ENCODE measurements at places on chromosomes 3 and 15.
A peak's percentile ranks its signal among the peaks of the same experiment; 100 is the strongest.

GRCh38 chr3:37310666-37311050 is 136.3 kb upstream of the LRRFIP2 start:
- DNase-seq = no peak

DNA sequence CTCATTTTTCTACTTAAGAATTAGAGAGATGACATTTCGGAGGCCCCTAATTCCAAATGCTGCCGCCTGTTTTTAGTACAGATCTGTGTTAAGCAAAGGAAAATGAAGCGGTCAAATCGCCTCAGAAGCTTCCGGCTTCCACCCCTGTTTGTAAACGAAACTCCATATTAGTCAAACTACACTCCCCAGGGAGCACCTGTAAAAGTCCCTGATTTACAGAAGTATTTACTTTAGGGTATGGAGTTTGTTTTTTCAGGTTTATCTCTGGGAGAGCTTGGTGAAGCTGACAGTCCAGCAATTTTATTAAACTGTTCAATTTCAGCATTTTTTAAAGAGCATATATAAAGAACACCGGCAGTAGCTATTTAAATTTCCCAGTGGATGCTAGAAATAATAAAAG is 319.8 kb downstream of the FHIT start:
- no peak for DNase-seq

DNA sequence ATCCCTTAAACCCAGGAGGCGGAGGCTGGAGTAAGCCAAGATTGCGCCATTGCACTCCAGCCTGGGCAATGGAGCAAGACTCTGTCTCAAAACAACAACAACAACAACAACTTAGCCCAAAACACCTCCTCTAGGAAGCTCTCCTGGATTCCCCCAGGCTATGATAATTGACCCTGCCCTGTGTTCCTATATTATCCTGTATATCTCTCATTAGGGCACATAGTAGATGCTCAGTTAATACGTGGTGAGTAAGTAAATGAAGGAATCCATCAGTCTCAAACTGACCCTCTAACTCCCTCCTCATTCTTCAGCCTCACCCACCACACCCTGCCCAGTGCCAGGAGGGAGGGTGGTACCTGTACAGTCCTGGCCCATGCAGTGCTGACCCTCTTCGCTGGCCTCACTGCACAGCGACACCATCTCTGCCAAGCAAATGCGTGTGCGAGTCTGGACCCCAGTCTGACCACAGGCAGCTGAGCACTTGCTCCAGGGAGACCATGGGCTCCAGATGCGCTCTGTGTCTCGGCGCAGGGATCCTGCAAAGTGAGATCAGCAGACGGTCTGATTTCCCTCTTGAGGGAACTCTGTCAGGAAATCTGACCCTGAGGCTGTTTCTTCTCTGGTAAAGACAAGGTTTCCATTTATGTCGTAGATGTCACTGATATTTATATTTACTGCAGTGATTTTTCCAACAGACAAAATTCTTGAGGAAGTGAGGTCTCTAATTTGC is 6.2 kb downstream of the CILP start:
- no peak for DNase-seq

DNA sequence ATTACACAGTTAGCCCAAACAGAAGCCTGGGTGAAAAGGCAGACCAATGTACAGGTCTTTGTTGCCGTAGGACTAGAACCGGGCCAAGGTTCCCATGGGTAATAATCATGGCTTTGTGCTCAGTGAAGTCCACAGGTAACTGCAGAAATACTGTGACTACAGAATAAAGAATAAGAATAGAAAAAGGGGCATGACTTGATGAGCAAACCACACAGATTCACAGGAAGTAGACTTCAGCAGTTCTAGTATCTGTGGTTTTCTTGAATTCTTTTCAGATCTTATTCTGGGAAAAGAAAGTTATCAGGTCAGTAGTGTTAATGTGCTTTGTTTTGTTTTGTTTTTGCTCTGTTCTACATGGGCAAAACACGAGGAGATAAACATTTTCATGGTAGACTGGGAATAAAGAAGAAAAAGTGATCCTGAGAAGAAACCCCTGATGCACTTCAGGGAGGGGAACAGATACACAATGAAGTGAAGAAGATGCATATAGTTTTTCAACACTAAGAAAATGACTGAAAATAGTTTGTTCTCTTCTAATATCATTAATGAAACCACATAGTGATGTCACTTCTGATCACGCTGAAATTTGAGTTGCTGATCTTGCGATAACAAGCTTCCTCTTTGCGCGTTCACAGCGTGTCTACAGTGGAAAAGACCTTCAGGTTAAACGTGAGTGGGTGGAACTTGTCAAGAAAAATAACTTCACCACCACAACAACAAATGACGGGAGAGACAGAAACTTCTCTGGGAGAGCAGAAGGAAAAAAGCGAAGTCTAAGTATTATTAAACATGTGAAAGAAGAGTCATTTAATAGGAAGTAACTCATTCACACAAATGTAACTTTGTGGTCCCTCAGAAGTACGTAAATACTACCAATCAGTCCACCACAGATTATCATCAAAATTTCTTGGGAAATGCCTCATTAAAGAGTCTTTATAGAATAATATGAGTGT is 315.8 kb upstream of the SATB1 start:
- DNase-seq = peak; percentile 51

DNA sequence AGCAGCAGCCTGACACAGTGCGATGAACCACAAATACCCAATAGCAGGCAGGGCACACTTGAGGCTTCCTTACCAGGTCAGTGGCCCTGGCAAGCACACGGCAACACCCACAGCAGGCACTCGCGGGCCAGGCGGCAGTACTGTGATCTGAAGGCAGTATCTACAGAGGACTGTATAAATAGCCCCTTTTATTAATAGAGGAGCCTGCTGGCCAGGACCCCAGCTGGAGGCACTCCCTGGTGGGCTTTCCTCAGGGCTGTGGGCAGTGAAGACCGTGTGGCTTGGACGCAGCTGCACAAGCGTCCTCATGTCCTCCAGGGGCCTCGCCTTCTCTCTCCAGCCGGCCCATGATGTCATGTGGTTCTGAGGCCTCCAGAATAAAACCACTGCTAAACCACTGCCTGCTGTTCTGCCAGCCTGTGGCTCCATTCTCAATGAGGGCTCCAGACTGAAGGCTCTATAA is 44.1 kb downstream of the LRIG1 start:
- DNase-seq = no peak

- DNase-seq = no peak
Observed at GRCh38 chr3:55446850-55447249, 40.3 kb downstream of the WNT5A start.

DNA sequence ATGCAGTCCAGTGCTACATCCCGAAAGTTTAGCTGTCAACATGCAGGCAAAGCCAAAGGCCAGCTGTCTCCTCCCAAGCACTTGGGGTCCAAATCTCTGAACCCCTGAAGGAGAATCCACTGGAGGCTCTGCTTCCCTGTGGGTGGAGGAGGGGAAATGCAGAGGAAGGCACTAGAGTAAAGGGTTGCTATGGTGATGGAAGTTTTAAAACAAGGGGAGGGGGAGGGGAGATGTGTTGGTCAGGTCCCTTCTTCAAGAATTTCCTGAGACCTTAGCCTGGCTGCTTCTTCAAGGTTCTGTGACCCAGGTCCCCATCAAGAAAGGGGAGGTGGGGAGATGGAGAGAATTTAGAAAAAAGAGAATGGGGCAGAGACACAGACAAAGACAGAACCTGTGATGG is 2.3 kb downstream of the CAMKV start:
- DNase-seq = no peak

DNA sequence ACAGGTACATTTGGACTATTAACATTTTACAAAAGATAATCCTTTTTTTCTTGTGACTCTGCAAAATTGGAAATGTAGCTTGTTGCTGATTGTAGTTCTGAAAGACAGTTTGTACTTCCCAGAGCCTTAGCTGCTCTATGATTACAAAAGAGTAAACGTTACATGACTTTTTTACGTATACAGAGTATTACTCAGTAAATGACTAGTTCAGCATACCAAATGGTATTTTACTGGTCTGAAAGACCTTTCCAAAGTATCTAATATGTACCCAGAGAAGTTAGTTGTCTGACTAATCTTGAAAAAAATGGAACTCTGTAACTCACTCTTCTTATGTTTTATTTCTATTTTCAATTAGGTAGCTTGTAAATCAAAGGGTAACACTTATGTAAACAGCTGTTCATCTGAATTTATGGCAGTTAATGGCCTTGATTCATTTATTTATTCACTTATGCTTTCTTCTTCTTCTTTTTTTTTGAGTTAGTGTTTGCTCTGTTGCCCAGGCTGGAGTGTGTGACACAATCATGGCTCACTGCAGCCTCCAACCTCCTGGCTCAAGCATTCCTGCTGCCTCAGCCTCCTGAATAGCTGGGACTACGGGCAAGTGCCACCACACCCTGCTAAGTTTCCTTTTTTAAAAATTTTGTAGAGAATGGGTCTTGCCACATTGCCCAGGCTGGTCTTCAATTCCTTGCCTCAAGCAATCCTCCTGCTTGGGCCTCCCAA is 151.7 kb downstream of the C3orf38 start:
- DNase-seq = no peak

DNA sequence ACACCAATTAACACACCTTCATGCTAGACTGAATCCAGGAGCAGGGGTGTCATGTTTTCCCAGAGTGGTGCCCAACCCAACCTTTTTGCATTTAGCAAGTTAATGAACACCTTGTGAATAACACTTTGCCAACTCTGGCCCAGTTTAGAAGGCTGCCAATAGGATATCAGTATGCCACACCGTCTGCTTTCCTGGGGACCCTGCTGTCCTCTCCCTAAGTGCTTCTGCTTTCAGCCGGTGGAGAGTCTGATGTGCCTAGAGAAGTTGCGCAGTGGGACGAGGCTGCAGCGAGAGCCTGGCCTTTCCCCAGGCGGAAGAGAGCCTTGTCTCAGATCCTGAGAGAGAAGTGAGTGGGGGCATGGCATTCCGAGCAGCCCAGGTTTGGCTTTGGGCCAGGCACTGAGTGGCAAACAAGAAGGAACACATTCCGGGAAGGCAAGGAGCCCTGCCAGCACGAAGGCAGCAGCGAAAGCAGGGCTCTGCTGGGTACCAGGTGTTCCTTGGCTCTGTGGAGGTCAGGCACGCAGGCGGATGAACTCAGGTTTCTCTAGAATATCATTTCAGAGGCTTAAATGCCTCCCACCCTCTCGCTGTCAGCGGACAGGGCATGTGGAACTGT is 36.9 kb downstream of the SENP8 start:
- no peak for DNase-seq

- DNase-seq = no peak
Observed at GRCh38 chr3:149806171-149806778, 6.7 kb upstream of the RNF13 start.

DNA sequence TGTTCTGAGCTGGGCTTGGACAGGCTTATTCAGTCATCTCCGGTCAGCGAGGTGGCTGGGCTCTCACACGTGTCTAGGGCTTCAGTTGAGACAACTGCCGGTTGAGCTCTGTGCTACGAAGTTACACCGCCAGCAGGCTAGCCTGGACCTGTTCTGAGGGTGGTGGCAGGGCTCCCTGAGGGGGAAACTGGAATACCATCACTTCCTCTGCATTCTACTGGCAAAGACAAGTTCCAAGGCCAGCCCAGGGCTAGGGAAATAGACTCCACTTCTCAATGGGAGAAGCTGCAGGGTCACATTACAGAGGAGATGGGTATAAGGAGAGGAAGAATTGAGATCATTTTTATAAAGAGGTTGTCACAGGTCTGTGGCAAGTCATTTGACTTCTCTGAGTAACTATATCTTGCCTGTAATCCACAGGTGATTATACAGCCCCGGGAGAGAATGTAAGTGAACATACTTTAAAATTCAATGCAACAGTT is 106.8 kb upstream of the IL12A start:
- no peak for DNase-seq

GRCh38 chr3:111741181-111741580 is 117.9 kb upstream of the PHLDB2 start:
- DNase-seq = no peak

DNA sequence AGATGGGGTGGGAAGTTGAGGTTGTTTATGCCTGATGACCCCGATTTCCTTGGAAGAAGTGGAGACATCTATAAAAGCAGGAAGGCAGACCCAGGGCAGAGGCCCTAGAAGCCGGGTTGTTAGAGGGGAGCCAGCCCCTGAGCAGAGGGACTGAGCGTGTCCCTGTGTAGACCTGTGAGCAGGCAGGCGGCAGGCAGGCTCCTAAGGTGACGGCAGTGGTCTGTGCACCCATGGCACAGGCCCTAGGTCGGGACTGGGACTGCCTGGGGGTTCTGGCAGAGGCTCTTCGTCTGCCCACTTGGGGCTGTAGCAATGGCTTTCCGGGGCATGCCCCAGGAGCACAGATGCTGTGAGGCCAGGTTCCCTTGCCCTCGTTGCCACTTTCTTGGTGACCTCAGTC is 9.9 kb downstream of the SEMA4B start:
- DNase-seq = no peak

GRCh38 chr3:17044855-17045254 is 160.1 kb downstream of the PLCL2 start:
- no peak for DNase-seq

DNA sequence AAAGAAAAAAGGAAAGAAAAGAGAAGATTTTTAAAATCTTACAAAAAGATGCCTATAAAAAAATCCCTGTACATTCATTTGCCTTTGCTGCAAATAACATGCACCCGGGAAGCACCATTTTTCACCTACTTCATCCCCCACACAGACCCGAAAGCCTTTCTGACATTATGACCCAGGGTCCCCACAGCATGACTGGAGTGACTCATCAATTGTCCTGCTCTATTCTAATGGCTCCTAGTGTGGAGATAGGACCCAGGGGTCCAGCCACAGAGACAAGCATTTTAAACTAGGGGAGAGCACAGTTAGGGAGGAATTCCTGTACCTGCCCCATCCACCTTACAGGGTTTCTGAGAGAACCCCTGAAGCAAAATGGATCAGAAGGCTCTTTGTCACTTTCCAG is 14.7 kb upstream of the PXYLP1 start:
- no peak for DNase-seq

DNA sequence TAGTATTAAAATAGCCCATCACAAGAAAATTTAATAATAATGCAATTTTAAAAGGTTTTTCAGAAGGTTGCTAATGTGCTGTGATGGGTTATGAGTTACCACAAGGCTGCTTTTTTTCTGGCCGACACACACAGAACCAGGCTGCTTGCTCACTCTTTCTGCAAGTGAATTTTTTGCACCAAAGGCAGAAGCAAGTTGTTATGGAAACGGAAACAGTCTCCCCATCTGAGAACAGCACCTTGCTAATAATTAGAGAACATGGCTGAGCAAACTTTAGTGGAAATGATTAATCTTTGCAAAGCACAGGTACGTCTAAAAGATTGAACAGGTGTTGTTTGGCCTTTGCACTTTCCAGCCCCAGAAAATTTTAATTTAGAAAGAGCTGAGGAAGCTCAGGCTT is 51.0 kb downstream of the CACNA2D3 start:
- no peak for DNase-seq

DNA sequence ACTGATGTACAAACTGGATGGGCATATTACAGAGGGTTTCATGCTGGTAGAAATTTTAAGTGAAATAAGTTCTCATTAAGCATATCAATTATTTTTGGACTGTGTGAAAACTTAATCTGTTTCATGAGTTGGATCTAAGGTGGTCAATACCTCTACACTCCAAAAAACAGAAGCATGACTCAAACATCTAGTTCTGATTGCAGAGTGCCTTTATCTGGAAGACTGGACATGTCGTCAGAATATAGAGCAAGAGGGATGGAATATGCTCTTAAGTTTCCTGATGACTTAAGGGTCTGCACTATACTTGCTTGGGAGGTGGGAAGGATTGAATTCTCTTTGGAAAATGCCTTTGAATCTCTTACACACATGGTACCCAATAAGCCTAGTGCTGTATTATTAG is 138.3 kb downstream of the LPP start:
- no peak for DNase-seq

GRCh38 chr3:195806916-195807231 is 4.9 kb downstream of the MUC4 start:
- DNase-seq = no peak

All from CD8-positive, alpha-beta T cell (primary cell).